T-helper 22 cell (primary cell): ENCODE measurements at places on chromosomes 16 and 17.

DNA sequence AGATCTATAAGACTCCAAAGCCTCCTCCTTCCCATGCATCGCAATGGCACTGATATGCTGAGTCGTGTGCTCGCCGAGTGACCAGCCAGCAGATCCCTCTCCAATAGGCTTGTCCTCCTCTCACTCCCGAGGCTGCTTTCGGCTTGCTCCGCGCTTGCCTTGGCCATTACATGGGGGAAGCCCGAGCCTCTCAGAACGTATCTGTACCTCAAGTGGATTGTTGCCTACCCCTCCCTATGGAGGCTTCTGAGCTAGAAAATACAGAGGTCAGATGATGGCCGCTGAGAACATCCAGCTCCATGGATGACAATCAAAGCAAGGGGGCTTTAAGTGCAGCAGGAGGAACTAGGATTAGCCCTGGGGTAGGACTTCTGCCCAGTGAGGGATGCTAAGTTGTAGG, 7.7 kb upstream of the NLRP1 start:
- DNase-seq: no peak

- DNase-seq: no peak
These were observed 567 bp downstream of the SOX9 start for GRCh38 chr17:72121164-72122009.

DNA sequence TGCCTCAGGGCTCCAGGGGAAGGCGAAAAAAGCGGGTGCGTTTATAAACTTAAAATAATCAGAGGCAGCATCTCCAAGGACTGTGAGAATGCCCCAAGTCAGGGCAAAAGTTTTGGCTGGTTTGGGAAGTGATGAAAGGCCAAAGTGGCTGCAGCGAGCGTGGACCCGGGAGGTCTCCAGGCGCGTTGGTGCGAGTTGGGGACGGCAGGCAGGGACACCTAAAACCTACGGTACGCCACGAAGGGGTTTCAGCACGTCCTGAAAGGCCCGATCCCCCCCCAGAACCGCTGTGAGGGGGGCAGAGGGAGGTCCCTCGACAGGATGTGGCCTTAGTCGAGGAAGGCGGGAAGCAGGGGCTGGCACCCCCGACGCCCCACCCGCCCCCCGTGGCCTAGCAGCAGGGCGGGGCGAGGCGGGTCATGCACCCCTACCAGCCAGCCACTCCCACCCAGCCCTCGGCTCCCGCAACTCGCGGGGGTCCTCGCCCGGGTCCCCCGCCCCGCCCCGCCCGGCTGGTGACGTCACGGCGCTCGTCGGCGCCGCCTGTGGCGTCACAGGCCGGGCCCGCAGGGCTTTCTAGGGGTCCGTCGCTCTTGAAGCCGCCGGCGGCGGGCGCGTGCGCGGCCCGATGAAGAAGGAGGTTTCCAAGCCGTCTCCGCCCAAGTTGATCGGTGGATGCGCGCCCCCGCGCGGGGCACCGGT, at the start of gene MYCBPAP:
Gene MYCBPAP (plus strand): TSS at position 569 of the 702 bp plus-strand sequence. CDS start 236 bp downstream, outside the sequence.
- peak; percentile 70 for DNase-seq

GRCh38 chr17:73586921-73587602, 57.2 kb downstream of the SDK2 start:
- no peak for DNase-seq

DNA sequence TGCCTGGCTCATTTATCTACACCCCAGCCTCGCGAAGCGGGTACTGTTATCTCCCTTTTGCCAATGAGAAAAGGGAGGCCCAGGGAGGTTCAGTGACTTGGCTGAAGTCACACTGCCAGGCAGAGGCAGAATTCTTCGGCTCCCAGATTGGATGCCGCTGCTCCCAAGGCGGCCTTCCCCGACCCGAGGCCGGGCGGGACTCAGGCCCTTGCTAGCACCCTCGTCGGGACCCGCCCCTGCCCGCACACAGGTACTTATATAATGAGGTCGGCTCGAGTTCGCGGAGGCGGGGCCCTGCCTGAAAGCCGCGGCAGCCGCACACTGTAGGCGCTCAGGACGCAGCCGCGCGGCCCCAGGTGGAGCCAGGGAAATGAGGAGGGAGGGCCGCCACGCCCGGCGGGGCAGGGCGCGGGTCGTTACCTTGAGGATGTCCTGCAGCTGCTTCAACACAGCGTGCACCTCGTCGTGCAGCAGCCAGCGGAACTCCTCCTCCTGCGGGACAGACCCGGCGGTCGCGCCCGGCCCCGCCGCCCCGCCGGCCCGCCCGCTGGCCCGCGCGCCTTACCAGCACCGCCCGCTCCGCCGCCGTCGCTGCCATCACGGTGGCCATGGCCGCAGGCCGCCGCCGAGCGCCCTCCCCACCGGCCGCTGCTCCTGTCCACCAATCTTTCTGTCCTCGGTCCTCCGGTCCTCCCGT, at the start of gene ROGDI:
Gene ROGDI (minus strand): TSS at position 672 of the 697 bp plus-strand sequence. CDS start 62 bp downstream, at position 610.
- DNase-seq: peak; percentile 83

DNA sequence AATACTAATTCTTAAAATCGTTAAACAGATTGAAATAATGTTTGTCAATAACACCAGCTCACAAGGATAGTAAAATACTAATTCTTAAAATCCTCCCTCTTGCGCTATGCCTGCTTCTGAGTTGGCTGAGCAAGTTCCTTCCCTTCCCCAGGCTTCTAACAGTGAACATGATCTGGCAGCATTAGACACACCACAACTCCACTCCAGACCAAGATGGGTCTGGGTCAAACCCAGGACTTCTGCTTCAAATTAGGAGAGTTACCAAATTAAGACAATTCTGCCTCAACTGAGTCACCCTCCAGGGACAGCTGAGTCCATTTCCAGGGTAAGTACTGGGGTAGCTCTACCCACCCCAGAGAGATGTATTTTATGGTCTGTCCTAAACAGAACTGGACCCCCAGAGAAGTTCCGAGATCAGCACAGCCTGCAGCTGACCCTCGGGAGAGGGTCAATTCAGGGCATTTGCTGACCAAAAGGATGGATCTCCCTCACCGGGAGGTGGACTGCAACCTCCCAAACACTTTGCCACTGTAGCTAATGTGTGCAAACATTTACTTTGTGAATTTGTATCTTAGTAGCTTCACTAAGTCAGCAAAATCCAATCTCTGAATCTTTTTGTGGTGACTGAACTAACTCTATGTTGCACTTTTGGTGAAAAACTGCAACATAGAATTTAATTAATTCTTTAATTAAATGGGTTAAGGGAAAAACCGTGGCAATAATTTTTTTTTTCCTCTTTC, 48.8 kb downstream of the ADCY9 start:
- DNase-seq: no peak

DNA sequence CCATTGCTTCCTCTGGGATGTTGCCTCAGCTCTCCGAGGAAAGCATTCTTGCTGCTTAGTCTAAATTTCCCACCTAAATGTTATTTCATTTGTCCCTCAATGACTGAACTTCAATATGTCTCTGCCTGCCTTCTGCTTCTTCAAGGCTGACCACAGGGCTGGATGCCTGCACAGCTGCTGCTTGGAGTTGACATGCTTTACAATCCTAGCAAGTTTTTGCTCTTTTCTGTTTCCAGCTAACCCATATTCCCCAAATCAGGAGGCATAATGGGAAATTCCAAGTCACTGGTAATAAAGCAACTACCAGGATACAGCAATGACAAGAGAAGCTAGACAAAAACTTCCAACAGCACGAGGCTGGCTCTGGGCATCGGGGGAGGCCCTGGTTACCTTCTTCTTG, 48.9 kb downstream of the GTF3C1 start:
- no peak for DNase-seq

- DNase-seq: no peak
These were observed 1.3 kb downstream of the RBBP6 start for GRCh38 chr16:24540602-24541210.

DNA sequence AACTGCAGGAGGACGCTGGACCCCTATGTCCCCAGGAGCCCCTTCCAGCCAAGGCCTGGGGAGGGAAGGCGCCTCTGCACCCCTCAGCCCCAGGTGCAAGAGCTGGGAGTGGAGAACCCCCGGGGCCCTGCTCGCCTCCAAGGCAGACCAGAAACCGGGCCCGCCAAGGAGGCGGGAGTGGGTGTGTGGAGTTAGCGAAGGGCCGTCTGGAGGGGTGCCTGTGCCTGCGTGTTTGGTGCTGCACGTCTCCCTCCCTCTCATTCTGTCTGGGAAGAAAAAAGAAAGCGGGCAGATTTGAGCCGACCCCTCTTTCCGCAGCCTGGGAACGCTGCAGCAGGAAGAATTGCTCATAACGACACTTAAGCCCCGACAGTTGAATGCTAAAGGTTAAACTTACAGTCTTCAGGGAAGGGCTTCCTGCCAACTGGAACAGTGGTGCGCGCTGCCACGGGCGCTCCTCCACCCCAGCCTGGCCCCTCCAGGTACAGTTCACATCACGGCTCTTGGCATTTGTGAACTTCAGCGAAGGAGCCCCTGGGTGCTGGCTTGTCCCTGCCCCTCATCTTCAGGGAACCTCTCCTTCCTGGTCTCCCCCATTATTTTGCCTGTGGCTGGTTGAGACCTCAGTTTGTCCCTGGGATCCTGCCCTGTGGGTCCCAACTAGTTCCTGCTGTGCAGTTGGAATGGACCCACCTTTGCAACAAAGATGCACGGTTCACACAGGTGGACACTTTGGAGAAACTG, 19.2 kb upstream of the ZFHX3 start:
- no peak for DNase-seq

DNA sequence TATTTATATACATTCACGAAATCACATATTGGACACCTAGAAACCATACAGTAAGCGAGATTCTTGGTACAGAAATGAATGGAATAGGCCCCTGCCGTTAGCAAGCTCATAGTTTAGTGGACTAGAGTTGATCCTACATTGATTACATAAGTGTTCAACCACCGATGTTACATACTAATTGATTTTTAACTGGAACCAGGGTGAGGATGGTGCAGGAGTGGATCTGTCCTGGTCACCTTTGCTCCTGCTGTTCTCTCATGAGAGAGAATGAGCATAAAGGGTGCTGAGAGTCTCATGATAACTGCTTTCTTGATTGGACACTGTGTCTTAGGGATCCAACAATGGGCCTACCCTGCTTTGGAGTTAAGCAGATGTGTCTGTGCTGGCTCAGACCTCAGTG, 13.9 kb downstream of the MAP2K4 start:
- no peak for DNase-seq

GRCh38 chr17:4739122-4740024, at the start of the genes CXCL16 and ZMYND15:
Gene CXCL16 (minus strand): TSS chr17:4739928. CDS start chr17:4739339, 589 bp downstream.
Gene ZMYND15 (plus strand): TSS chr17:4739833. CDS start chr17:4740549, 716 bp downstream.
- peak; percentile 60 for DNase-seq

DNA sequence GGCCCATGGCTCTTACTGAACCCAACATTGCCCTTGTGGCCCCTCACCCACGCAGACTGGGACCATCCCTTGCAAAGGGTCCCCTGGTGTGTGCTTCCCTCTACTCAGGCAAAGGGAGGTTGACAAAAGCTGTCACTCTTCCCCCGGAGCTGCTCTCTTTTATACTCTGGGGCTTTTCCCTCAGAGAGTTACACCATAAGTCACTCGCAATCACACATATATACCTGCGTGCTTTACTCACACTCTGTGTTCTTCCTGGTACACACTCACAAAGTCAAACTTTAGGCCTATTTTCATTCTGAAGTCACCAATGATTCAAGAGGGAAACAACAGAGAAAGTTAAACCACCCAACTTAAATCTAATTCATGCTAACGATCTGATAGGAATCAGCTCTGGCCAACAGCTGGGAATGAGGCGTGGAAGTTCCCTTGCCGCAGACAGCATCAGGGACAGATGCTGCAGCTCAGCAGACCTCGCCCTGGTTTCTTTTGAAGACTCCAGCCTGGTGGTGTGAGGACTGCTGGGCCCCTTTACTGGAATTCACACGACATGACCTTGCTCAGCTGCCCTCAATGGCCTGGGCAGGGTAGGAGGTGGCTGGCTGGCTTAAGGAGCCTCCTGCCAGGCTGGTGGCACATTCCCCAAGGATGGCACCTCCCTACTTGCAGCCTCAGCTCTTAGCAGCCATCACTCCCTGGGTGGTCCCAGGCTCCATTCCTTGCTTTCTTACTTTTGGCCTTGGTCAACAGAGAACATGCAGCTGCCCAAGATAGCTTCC, 27.3 kb downstream of the HIC1 start:
- no peak for DNase-seq

GRCh38 chr17:8322061-8322460, 12.0 kb downstream of the ARHGEF15 start:
- DNase-seq: no peak

DNA sequence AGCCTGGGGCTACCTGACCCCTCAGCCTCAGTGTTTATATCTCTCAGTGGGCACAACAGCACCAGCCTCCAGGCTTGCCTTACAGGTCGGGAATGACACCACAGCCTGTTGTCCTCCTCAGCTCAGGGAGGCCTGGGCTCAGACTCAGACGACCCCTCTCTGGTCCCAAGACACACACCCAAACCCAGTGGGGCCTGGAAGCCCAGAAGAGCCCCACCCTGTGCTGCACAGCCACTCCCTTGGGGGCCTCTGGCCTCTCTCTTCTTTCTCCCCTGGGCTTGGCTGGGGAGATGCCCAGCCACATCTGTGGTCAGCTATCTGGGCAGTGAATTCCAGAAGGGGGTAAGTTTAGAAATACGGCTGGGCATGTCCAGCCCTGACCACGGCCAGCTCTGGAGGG, 2.4 kb downstream of the NATD1 start:
- DNase-seq: no peak

GRCh38 chr17:67680445-67681224, 37.1 kb upstream of the NOL11 start:
- DNase-seq: no peak

GRCh38 chr16:22400900-22401299, 26.5 kb upstream of the CDR2 start:
- DNase-seq: no peak

- DNase-seq: no peak
These were observed 13.3 kb downstream of the WIPI1 start for GRCh38 chr17:68443972-68444464.
